ENCODE measurements at places on chromosomes 11 and 22. TPM values are rescaled to one million over a fixed set of nuclear protein-coding genes. Genes with fewer than 3 reads are reported as not detected.

Gene CCDC34
- 2.3 TPM for total RNA-seq

Gene NFAM1
- total RNA-seq: 2.4 TPM

Gene C11orf42
- not detected for total RNA-seq

DNA sequence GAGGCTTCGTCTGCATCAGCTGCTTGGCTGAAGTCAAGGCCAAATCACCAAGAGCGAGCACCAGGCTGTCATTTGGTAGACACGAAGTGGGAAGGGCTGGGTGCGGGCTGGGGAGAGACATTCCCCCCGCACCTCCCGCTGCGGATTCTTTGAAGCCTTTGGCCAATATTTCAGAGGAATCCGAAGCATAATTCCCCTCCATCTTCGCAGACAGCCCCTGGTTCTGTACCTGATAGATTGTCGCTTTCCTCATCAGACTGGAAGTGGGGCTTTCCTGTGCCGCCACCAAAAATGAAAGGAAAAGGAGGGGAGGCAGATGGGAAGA is 15.3 kb downstream of the BLID start:
- H3K36me3 ChIP-seq: no peaks in the 10 kb centered on the region
- DNase-seq: peak; percentile 83
- H3K27ac ChIP-seq: peak overlapping the region; percentile 90
- H3K27me3 ChIP-seq: no peaks in the 10 kb centered on the region

Gene VSIG10L2
- 0.68 TPM for total RNA-seq

Gene PTPMT1
- total RNA-seq: 143 TPM

DNA sequence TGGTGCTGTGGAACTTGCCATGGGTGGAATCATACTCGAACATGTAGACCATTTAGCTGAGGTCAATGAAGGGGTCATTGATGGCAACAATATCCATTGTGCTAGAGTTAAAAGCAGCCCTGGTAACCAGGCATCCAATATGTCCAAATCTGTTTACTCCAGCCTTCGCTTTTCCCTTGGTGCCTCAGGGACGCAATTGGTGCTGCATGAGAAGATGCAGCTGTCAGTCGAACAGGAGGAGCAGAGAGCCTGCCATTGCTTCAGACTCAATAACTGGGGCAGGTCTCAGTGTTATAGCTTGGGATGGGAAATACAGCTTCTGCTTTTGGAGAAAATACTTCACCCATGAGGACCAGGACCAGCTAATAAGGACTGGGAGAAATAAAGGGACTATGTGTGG is 5.0 kb upstream of the MCHR1 start:
- no peak overlapping the region for H3K4me3 ChIP-seq
- peaks cover 6% of the 10 kb centered on the region for H3K4me1 ChIP-seq
- DNase-seq: no peak
- no peaks in the 10 kb centered on the region for H3K36me3 ChIP-seq

Gene RIBC2
- total RNA-seq: not detected

- no peaks in the 10 kb centered on the region for H3K36me3 ChIP-seq
- DNase-seq: no peak
- H3K27ac ChIP-seq: no peak overlapping the region
- H3K27me3 ChIP-seq: no peaks in the 10 kb centered on the region
- H3K4me3 ChIP-seq: no peak overlapping the region
These were observed 185.4 kb downstream of the DBX1 start for GRCh38 chr11:19974886-19975285.

DNA sequence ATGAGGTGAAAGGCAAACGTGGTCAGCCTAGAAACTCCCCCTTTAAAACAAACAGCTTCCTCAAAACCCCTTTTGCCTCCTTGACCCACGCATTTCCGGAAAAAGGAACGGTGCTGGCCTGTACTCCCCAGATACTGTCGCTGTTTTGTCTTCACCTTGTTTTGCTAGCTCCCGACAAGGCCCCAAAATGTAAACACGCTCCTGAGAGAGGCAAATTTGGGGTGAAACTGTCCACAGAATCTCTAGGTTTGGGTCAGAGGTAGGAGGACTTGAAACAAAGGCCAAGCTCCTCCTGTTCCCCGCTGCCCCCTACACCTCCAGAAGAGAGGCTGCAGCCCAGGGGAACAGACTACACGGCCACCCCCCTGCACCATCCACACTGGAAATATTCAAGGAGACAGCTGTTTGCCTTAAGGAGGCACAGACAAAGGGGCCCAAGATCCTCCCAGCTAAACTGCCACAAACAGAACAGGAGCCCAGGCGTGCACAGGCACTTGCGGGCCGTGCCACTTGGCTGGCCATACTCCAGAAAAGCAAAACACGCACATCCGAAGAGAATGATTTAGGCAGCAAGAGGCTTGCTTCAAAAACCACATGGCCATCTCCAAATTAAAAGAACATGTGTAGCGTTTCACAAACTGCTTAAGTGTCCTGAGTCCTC is 160.5 kb upstream of the GRK3 start:
- H3K4me3 ChIP-seq: peak overlapping the region; percentile 44
- H3K27ac ChIP-seq: peak overlapping the region; percentile 94
- no peaks in the 10 kb centered on the region for H3K4me1 ChIP-seq

Gene ACCS
- total RNA-seq: 52.6 TPM

Gene LRRC10B
- total RNA-seq: 0.71 TPM

DNA sequence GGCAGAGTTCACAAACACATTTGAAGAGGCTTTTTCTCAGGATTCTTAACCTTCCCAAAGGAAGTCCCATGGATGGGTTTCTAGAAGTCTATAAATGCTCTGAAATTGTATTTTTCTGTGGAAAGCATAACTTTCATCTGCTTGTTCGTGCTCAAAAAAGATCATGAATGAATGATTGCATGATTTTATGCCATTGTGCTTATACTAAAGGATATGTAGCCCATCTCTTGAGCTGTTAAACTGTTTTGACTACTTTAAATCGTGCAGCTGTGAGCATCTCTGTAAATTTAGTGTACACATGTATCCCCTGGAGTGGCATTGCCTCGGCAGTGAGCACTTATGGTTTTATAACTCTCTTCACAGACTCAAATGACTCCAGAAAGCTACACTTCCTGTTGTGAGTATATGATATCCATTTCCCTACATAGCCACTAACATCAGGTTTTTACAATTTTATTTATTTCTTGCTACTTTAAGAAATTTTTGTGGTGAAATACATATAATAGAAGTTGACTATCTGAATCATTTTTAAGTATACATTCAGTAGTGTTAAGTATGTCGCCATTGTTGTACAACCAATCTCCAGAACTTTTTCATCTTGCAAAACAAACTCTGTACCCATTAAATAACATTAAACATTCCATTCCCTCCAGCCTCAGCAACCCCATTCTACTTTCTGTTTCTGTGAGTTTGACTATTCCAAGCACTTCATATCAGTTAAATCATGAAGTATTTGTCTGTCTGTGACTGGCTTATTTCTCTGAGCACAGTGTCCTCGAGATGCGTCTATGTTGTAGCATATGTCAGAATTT is 8.0 kb downstream of the NEAT1 start:
- peak overlapping the region; percentile 100 for H3K27ac ChIP-seq
- H3K4me3 ChIP-seq: peak overlapping the region; percentile 14
- DNase-seq: peak; percentile 58
- H3K27me3 ChIP-seq: no peaks in the 10 kb centered on the region
- H3K4me1 ChIP-seq: peaks cover 92% of the 10 kb centered on the region

- no peaks in the 10 kb centered on the region for H3K27me3 ChIP-seq
- DNase-seq: peak; percentile 25
- H3K4me1 ChIP-seq: no peaks in the 10 kb centered on the region
- no peak overlapping the region for H3K4me3 ChIP-seq
- H3K27ac ChIP-seq: no peak overlapping the region
These were observed 9.9 kb upstream of the SLC22A12 start for GRCh38 chr11:64581057-64581523.

- no peak overlapping the region for H3K4me3 ChIP-seq
- no peaks in the 10 kb centered on the region for H3K4me1 ChIP-seq
- no peak for DNase-seq
- H3K36me3 ChIP-seq: no peaks in the 10 kb centered on the region
These were observed 37.7 kb upstream of the CCDC188 start for GRCh38 chr22:20188567-20188877.

- no peaks in the 10 kb centered on the region for H3K36me3 ChIP-seq
- no peak overlapping the region for H3K27ac ChIP-seq
- H3K4me3 ChIP-seq: no peak overlapping the region
- H3K27me3 ChIP-seq: no peaks in the 10 kb centered on the region
- DNase-seq: no peak
These were observed 76.5 kb downstream of the LRRC4C start for GRCh38 chr11:41382927-41383326.

GRCh38 chr11:59728913-59729312 is 15.3 kb upstream of the OR10V1 start:
- H3K27me3 ChIP-seq: no peaks in the 10 kb centered on the region
- H3K4me1 ChIP-seq: no peaks in the 10 kb centered on the region
- H3K27ac ChIP-seq: no peak overlapping the region
- no peak overlapping the region for H3K4me3 ChIP-seq
- no peaks in the 10 kb centered on the region for H3K36me3 ChIP-seq
- DNase-seq: no peak

- H3K27ac ChIP-seq: peak overlapping the region; percentile 39
- no peak overlapping the region for H3K4me3 ChIP-seq
- H3K36me3 ChIP-seq: peaks cover 55% of the 10 kb centered on the region
- DNase-seq: peak; percentile 94
- H3K4me1 ChIP-seq: peaks cover 8% of the 10 kb centered on the region
- H3K27me3 ChIP-seq: no peaks in the 10 kb centered on the region
These were observed 32.1 kb downstream of the UQCR10 start for GRCh38 chr22:29799217-29799680.

Gene KRTAP5-9
- 0.66 TPM for total RNA-seq

Gene OR51B2
- total RNA-seq: 0.66 TPM

DNA sequence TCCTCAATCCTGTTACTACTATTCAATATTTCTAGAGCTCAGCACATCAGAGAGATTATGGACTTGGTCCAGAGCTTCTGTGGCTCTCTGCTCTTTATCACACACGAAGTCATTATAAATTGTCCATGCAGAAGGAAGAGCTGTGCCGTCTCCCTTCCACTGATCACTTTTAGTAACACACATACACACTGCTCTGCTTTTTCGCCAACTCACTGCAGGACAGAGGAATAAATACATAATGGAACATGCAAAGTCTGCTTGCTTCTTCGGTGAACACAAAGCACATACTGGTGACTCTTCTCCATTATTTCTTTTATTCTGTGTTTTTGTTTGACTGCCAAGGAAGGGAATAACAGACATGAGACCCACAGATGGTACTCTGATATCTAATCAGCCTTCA is 1000.0 kb upstream of the TENM4 start:
- no peak overlapping the region for H3K27ac ChIP-seq
- no peaks in the 10 kb centered on the region for H3K36me3 ChIP-seq
- no peaks in the 10 kb centered on the region for H3K27me3 ChIP-seq
- DNase-seq: no peak

DNA sequence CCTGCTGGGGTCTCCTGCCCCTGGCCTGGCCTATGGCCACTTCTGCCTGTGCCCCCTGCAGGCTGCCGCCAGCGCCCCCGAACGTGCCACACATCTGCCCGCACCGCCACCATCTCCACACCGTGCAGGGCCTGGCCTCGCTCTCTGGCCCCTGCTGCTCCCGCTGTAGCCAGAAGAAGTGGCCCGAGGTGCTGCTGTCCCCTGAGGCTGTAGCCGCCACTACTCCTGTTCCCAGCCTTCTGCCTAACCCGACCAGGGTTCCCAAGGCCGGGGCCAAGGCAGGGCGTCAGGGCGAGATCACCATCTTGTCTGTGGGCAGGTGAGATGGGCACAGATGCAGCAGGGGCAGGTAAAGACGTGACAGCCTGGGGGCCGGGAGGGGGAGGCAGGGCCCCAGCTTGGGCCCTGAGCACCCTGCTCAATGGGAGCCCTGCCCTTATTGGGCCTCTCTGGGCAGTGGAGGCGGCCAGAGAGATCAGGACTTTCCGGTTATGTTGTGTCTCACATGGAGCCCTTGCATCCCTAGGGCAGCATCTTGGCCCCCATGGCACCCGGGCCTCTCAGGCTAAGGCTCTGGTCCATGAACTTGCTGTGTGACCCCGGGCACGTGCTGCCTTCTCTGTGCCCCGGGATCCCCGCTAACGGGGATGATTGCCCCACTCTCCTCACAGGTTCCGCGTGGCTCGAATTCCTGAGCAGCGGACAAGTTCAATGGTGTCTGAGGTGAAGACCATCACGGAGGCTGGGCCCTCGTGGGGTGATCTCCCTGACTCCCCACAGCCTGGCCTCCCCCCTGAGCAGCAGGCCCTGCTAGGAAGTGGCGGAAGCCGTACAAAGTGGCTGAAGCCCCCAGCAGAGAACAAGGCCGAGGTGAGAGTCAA is 18.5 kb downstream of the RELT start:
- H3K4me3 ChIP-seq: no peak overlapping the region
- no peaks in the 10 kb centered on the region for H3K27me3 ChIP-seq
- H3K4me1 ChIP-seq: no peaks in the 10 kb centered on the region

- H3K4me3 ChIP-seq: no peak overlapping the region
- H3K27me3 ChIP-seq: no peaks in the 10 kb centered on the region
- H3K36me3 ChIP-seq: no peaks in the 10 kb centered on the region
- H3K27ac ChIP-seq: peak overlapping the region; percentile 1
These were observed 620.7 kb upstream of the ARHGAP42 start for GRCh38 chr11:100066399-100066798.

Gene DESI1
- 19.6 TPM for total RNA-seq

Gene NCR3LG1
- 1.8 TPM for total RNA-seq

GRCh38 chr11:62542750-62543567 is 3.6 kb downstream of the AHNAK start:
- H3K27me3 ChIP-seq: no peaks in the 10 kb centered on the region
- peak; percentile 94 for DNase-seq
- no peaks in the 10 kb centered on the region for H3K36me3 ChIP-seq
- H3K27ac ChIP-seq: peak overlapping the region; percentile 98

DNA sequence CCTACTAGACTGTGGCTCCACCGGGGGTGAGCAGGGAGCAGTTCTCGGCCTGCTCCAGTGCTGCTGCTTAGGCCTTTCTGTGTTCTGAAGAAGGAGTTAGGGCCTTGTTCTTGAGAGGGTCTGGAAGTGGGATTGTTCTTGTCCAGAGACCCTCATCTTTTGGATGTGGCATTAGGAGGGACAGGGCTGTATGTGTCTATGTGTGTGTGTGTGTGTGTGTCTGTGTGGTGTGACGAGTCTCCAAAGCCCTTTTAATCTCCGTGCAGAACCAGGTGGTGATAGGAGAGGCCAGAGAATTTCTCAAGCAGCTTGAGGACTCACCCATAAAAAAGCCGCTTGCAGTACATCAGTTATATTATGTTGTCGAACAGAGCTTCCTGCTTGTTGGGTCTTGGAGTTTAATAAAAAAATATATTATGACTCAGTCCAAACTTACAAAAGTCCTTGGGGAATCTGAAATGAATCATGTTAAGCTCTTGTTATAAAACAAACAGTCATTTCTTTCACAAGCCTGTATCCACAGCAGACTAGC is 196.5 kb downstream of the TENM4 start:
- H3K27me3 ChIP-seq: no peaks in the 10 kb centered on the region
- H3K4me3 ChIP-seq: no peak overlapping the region
- peak overlapping the region; percentile 48 for H3K27ac ChIP-seq
- H3K36me3 ChIP-seq: no peaks in the 10 kb centered on the region
- H3K4me1 ChIP-seq: peaks cover 18% of the 10 kb centered on the region
- no peak for DNase-seq

GRCh38 chr22:47681411-47682165 is 919.1 kb downstream of the TBC1D22A start:
- no peaks in the 10 kb centered on the region for H3K4me1 ChIP-seq
- no peak overlapping the region for H3K4me3 ChIP-seq
- H3K27me3 ChIP-seq: no peaks in the 10 kb centered on the region
- no peak overlapping the region for H3K27ac ChIP-seq
- no peak for DNase-seq

Gene TRIM29
- 1.1 TPM for total RNA-seq

GRCh38 chr22:45997777-45998637 is 21.0 kb upstream of the WNT7B start:
- peak; percentile 66 for DNase-seq
- H3K4me1 ChIP-seq: peaks cover 55% of the 10 kb centered on the region
- no peak overlapping the region for H3K4me3 ChIP-seq
- H3K27ac ChIP-seq: peak overlapping the region; percentile 81
- H3K36me3 ChIP-seq: no peaks in the 10 kb centered on the region
